ENCODE measurements at places on chromosomes 13 and 19.

DNA sequence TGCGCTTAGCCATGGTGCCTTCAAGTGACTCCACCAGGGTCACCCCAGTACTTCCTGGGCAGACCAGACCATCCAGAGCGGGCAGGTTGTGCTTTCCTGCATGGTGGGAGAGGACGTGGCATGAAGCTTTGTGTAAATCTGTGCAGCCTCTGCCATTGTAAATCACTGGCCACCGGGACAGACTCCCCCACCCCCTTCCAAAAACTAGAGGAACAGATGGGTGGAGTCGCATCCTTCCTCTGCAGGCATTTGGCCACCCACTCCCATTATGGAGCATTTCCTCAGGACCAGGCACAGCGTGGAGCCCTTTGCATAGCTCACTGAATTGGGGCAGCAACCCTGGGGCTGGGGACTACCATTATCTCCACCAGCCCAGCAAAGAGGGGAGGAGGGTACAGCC, 8.2 kb downstream of the BCKDHA start:
- no peak for DNase-seq

DNA sequence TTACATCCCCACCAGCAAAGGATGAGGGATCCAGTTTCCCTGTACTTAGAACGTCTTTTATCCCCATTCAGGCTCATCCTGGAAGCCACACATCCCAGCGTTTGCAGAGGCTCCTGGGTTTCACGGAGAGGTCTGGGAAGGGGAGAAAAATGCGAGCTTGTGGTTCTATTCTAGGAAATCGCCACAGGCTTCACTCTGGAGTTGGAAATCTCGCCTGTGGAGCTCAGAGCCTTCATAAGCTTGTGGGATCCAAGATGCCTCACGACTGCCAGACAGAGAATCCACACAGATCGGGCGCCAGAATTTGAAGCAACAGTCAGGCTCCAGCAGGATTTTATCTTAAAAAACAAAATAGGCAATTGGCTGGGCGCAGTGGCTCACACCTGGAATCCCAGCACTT, 157.9 kb downstream of the PTPRS start:
- DNase-seq: no peak

DNA sequence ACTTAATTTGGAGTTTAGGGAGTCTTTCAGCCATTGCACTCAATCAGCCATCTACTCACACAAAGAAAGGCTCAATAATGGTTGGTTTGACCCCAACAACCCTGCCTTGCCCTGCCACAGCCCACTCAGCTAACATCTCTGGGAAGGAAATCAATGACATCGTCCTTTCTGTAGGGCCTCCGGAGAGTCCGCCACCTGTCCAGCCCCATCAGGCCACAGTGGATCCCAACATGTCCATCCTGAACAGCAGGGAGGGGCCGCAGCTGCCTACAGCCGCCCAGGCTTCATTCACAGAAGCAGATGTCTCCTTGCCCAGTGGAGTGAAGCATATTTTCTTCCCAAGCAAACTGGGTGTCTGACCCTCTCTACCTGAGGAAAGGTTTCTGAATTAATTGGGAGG, 4.2 kb upstream of the CDX2 start:
- DNase-seq: no peak

- no peak for DNase-seq
These were observed 396 bp downstream of the RTN2 start for GRCh38 chr19:45496349-45496953.

DNA sequence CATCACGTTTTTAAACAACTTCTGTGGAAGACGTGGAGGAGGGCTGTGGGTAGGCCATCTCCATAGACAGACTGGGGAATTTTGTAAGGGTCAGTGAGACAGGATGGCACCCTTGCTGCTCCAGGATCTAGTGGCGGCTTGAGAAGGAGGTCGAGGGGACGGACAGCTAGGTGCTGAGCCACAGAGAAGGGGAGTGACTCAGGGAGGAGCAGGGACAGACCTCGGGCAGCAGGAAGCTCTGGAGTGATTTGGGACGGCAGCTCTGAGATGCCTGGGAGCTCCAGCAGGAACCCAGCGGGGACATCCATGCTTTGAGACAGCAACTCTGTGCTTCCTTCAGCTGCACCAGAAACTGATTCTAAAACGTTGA, 169.1 kb upstream of the SOX1 start:
- no peak for DNase-seq

- DNase-seq: no peak
These were observed 432.6 kb downstream of the ZNF536 start for GRCh38 chr19:30804751-30805150.

- DNase-seq: no peak
These were observed 96.7 kb downstream of the RNASEH2B start for GRCh38 chr13:51006067-51006845.

DNA sequence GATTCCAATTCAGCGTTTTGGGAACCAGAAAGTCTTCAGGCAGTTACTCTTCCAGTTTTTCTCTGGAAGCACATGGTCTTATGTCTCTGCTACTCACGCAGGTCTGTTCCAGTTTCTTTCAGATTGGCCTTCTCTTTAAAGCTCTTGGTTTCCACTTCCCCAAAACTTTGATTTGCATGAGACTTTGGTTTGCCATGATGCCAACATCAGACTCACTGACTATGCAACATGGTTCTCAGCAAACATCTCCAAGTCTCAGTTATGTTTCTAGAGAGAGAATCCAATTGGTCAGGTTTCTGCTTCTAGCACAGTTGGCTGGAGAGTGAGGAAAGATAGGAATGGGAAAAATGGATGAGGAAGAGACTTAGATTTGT, 3.1 kb downstream of the AKAP11 start:
- no peak for DNase-seq

DNA sequence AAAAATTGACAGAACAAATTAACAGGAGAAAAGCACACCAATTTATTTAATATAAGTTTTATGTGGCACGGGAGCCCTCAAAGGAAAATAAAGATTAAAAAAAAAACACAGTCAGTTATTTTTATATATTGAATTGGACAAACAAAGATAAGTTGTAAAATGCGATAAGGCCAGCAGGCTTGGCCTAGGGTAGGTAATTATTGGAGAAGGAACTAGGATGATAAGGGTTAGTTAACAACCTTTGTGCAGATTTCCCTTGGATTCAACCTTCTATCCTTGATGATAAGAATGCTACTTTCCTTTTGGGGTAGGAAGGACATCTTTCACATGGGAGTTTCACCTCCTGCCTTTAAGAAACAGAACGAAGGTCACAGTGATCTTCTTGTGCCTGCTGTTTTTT, 252.8 kb downstream of the SHISA2 start:
- no peak for DNase-seq

- DNase-seq: no peak
These were observed 87.3 kb downstream of the STK24 start for GRCh38 chr13:98489446-98490194.

DNA sequence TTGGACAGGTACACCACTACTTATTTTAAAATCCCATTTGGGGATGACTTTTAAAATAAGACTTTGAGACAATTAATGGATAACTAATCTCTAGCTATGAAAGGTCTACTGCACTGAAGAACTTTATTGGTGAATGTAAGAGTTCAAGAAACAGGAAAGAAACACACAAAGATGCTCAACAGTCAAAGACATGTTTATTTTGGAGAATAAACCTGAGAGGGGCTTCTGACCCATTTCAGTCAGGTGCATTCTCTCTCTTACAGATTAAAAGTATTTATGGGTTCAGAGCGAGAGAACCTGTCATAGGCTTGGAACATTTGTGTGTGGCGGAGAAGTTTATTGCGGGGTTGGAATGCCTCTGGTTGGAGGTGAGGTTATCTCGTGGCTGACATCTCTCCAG, 94.3 kb upstream of the USP29 start:
- no peak for DNase-seq

DNA sequence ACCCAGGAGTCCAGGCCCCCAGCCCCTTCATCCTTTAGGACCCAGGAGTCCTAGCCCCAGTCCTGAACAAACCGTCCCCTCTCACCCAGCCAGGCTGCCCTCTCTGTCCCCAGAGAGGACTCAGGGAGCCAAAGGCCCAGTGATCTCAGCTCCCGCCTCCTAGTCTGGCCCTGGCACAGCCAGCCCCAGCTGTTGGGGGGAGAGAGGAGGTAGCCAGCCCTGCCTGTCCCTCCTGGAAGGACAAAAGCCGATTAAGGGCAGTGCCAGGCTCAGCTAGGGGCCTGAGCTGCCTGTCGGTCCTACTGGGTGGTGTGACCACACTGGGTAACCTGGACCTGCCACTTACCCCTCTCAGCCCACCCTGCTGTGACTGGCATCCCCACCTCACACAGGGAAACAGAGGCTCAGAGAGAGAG, 14.5 kb downstream of the LIPE start:
- DNase-seq: peak; percentile 77

GRCh38 chr13:110856942-110857835, 57.7 kb downstream of the ANKRD10 start:
- DNase-seq: no peak

DNA sequence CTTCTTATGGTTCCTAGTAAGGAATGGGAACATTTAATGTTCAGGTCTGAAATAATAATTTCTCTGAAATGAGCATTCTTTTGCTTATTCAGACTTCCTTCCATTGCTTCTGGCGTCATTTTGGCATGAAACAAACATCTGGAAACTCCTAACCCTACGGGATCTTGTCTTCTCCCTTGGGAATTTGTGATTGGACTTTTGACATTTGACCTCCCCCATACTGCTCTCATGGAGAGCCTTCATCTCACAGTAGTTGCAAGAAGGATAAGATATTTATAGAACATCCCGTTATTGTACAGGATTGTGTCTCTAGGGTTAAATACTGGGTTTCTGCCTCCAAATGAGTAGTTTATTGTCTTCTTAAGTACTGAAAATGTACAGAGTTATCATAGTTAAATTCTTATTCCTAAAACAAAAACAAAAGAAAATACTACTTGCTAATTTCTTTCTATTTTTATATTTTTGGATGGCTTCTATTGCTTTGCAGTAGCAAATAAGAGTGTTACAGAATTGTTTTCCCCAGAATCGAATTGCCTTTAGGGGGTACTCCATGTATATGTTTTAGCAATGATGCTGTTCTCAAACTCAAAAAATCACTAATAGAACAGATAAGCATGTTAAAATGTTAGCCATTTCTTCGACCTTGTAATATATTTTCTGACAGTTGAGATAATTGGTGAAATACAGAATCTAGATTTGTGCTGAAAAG, 366.8 kb downstream of the DLEU7 start:
- no peak for DNase-seq

DNA sequence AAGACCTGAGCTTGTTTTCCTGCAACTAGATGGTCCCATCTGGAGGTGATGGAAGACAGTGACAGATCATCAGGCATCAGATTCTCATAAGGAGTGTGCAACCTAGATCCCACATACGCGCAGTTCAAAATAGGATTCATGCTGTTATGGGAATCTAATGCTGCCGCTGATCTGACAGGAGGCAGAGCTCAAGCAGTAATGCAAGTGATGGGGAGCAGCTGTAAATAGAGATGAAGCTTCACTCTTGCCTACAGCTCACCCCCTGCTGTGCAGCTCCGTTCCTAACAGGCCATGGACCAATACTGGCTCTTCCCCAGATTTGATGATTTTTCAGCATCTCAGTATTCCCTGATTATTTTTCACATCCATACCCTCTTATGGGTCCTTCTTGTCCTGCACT, 208.4 kb upstream of the RXFP2 start:
- DNase-seq: no peak

DNA sequence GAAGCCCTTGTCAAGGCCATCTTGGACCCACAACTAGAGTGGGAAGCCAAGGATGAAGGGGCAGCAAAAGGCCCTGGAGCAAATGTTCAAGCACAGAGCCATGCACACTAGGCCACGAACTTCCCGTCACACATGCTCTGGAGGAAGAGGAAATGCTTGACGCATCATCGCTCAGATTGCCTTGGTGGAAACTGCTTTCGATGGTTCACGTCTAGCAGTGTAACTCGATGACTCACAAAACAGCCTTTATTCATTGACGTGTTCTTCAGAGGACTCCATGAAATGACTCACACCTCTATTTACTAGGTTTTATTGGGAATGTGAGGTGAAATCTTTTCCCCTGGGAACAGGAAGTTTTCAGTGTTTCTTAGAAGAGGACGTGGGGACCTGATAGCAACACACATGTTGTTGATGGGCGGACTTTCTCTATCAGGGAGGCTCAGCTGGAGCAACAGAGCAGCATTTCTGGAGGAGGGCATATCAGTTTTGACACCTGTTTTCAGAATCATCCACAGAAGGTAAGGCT, 79.8 kb upstream of the FLT1 start:
- DNase-seq: no peak

GRCh38 chr13:98803111-98803561, 50.7 kb upstream of the SLC15A1 start:
- no peak for DNase-seq

DNA sequence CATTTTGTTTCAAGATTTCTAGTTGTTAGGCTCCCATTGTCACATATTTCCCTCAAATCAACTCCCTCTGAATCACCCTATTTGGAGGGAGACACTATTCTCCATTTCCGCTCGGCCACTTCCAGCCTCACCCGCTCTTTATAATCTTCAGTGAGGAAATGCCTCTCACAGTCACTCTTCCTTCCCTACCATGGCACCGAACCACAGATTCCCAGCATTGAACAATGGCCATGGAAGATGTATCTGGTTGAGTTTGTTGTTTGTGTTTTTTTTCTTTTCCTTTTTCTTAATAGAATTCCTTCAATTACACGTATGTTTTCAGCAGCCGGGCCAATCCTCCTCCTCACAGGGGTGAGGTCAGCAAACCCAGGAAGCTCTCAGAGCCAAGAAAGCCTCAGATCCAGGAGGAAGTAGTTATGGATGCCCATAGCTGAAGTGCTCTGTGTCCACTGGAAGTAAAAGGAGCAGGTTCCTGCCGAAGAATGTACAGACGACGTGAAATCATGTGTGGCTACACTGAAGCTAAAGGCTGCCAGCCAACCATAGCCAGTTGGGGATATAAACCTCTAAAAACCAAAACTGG, 472.1 kb downstream of the FOXO1 start:
- no peak for DNase-seq

Measured in substantia nigra (tissue), 51 donors.